ENCODE measurements at places on chromosomes 2 and 18.
A peak's percentile ranks its signal among the peaks of the same experiment; 100 is the strongest.

- DNase-seq: no peak
These were observed 241.6 kb downstream of the RPIA start for GRCh38 chr2:88933091-88933490.

DNA sequence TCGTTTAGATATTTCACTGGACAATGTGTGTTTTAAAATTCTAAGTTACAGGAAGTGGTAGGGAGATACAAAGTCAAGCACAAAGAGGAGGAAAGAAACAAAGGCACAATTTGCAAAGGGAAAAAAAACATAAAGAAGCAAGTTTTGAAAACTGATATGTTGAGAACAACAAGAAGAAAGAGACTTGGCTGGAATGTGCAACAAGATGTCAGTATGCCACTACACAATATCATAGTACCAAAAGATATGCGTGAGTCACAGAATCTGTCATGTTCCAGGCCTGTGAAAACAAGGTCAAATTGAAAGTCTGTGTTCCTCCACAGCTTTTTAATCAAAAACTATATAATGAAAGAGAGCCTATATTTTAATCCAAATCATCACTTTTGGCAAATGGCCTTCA, 12.0 kb downstream of the EXOC6B start:
- DNase-seq: no peak

GRCh38 chr2:216160786-216161185, 51.6 kb downstream of the XRCC5 start:
- DNase-seq: no peak

GRCh38 chr2:85534881-85535280, 4.1 kb upstream of the MAT2A start:
- no peak for DNase-seq

DNA sequence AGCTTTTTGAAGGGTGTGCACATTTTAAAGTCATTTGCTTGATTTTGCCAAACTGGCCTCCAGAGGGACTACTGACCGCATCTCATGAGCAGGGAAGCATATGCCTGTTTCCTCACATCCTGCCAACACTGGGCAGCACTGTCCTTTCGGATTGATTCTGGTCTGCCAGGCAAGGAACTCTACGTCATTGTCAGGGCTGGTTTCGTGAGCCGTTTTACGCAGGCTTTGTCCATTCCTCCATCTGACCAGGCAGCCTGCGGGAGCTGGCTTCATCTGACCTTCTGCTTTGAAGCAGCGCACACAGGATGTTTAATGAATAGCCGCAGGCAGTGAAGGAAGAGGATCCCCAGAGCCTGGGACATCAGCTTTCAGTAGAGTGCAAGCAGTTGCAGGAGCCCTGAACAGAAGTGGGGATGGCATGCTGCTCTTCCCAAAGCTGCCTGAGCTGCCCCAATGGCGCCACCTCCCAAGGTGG, 46.3 kb upstream of the SEMA4C start:
- no peak for DNase-seq

DNA sequence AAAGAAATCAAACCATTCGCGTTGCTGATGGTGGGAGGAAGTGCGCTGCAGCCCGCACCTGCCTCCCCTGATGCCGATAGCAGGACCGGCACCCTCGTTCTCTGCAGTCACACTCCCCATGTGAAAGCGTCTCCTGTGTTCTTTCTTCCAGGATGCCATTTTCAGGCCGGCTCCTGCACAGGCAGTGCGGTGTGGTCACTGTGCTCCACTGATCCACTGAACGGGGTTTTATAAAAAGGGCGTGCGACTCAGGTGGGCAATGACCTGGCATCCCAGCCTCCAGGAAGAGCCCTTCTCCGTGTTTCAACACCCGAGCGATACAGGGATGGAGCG, 88.3 kb upstream of the SNTG2 start:
- DNase-seq: no peak

GRCh38 chr2:176682278-176682677, 413.0 kb downstream of the MTX2 start:
- no peak for DNase-seq

DNA sequence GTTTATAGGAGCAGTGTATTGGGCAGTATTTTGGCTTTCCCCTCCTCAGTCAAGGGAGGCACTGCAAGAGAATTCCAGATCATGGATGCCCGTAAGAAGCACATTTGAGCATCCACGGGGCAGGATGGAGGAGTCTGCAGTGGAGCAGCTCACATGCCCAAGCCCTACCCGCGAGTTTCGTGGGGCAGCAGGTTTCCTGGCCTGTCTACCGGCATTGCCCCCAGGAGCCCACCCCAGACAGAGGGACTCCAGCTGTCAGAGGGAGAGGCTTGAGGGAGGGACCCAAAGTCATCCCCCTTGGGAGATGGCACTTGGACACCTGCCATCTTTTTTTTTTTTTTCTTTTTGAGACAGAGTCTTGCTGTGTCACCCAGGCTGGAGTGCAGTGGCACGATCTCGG, 31.3 kb downstream of the TMEM177 start:
- DNase-seq: no peak

- no peak for DNase-seq
These were observed 38.4 kb downstream of the PAX8 start for GRCh38 chr2:113240150-113240914.

DNA sequence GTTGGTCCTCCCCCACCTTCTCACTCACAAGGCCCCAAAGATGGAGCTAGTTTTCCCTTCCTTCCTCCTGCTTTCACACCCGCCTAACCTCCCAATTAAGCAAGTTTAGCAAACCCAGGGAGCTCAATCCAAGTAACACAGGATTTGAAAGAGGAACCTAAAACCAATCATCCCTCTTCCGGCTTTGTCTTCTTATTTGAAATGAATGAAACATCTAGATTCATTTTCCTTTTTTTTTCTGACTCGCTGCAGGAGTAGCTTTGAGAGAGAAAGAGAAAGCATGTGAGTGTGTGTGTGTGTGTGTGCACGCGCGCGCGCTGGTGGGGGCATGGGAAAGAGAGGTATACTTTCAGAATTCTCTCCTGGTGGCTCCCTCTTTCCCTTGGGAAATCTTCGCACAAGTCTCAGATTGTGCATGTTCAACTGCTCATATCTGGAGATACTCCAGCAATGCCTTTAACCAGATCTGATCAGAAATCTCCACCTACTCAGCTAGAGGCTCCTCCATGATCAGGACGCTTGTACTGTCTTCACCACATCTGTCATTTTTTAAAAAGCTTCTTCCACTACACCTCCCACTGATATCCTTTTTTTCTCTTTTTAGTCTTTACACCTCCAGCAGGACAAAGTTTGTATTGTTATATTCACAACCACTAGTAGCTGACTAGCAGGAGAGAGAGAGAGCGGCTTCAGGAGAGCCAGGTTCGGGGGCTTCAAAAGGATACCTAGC, 1.7 kb downstream of the SLC8A1 start:
- no peak for DNase-seq

DNA sequence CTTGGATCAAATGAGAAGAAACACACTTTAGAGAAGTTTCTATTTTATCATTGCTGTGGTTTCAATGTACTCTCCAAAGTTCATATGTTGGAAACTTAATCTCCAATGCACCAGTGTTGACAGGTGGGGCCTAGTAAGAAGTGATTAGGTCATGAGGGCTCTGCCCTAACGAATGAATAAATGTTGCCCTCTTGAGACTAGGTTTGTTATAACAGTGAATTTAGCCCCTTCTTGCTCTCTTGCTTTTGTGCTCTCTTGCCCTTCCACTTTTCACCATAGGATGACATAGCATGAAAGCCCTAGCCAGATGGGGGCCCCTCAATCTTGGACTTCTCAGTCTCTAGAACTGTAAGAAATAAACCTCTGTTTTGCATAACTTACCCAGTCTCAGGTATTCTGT, 664.8 kb downstream of the DCC start:
- no peak for DNase-seq

DNA sequence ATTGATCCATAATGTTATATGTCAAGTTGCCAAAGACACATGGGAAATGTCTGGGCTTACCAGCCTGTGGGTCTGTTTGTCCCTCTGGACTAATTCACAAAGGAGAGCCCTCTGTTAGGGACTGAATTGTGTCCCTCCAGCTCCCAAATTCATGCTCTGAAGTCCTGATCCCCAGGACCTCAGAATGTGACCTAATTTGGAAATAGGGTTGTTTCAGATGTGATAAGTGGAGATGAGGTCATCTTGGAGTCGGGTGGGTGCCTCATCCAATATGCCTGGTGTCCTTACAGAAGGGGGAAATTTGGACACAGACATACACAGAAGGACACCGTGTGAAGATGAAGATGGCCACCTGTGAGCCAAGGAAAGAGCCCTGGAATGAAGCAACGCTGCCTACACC, 41.4 kb upstream of the ROCK2 start:
- DNase-seq: no peak

DNA sequence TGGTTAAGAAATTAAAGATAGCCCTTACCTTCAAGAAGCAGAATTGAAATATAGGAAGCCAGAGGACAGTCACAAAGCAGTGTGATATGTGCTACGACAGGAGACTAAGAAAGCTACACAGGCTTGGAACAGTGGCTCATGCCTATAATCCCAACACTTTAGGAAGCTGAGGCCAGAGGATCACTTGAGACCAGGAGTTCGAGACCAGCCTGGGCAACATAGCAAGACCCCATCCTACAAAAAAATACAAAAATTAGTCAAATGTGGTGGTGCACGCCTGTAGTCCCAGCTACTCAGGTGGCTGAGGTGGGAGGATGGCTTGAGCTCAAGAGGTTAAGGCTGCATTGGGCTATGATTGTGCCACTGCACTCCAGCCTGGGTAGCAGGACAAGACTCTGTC, 21.9 kb downstream of the GALNT3 start:
- DNase-seq: no peak

GRCh38 chr2:188892636-188893035, 81.5 kb upstream of the COL3A1 start:
- no peak for DNase-seq

DNA sequence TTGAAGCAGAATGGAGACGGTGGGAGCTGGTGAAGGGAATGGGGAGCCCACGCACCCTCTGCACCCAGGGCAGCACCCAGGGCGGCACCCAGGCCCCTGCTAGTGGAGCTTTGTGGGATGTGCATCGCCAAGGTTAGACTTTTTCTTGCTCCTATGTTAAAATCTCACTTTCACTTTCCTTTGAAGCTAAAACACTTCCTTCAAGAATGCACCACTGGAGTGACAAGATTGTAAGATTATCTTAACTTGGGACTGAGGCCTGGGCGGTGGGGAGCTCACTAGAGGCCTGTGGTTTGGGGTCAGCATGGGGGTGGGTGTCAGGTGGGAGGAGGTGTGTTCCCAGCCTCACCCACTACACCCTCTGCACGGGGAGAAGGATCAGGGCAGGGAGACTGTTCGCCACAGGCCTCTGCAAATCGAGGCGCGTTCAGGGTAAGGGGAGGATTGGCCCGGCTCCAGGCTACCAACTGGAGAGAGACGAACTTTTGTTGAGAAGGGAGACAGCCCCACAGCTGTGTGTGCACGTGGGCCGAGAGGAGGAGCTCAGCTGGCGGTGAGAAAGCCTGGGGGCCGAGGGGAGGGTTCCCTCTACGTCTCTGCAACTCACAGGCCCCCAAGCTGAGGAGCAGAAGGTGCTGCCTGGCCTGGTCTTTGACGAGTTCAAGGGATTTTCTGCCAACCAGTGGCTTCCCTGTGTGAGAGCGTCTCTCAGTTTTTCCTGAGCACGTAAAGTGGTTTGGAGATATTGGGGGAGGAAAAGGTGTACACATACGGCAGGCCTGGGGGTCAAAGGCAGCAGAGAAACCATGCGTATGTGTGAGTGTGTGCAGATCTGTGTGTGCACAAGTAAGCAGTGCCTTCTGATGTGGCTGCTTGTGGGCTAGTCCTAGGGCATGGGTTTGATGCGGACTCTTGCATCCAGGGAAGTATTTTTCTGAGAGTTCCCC, 147.7 kb downstream of the KLHL29 start:
- DNase-seq: peak; percentile 34

DNA sequence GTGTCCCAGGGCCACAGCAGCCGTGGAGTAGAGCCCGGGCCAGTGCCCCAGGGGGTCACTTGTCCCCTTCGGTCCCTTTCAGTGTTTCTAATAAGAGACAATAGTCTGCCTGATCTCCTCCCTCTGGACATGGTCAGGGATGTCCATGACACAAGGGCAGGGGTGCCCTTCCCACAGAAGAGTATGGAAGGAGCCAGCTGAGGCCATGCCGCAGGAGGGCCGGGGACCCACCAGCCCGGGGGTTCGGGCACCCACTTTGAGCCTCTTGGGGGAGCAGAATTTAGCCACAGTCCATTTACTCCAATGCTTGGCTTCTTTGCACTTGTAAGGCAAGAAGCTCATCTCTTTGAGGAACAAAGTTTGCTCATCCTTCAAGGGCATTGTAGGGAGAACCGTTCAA, 88.7 kb upstream of the ATG16L1 start:
- no peak for DNase-seq

DNA sequence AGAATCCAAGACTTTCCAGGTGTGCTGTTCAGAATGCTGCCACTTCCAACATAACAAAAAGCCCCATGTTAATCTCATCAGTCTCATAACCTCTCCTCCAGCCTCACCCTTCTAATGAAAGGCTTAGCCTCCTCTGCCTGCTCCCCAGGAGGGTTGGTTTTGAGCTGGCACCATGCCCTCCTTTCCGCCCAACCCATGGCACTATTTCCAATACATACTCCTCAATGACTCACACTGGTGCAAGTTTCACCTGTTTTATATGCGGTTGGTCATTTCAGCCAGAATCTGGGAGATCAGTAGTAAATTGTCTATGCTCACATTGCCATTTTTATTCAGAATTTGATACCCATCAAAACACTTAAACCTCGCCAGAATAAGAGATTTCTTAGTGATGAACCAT, 157.6 kb upstream of the NRP2 start:
- DNase-seq: no peak

DNA sequence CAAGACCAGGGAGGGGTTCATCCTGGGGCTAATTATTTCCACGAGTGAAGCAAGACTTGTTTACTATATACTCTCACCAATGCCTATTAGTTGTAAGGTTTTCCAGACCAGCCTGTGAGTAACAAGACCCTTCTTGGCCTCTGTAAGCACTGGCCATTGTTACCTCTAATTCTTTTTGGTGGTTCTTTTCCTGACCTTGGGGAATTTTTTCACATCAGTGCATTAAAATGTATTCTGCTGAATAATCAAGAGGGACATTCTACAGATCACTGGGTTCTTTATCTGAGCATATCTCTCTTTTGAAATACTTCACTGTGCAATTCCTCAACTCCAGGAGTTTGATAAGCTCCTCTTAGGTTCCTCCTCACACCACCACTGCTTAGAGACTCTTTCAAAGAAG, 909.9 kb upstream of the ACVR2A start:
- DNase-seq: no peak

DNA sequence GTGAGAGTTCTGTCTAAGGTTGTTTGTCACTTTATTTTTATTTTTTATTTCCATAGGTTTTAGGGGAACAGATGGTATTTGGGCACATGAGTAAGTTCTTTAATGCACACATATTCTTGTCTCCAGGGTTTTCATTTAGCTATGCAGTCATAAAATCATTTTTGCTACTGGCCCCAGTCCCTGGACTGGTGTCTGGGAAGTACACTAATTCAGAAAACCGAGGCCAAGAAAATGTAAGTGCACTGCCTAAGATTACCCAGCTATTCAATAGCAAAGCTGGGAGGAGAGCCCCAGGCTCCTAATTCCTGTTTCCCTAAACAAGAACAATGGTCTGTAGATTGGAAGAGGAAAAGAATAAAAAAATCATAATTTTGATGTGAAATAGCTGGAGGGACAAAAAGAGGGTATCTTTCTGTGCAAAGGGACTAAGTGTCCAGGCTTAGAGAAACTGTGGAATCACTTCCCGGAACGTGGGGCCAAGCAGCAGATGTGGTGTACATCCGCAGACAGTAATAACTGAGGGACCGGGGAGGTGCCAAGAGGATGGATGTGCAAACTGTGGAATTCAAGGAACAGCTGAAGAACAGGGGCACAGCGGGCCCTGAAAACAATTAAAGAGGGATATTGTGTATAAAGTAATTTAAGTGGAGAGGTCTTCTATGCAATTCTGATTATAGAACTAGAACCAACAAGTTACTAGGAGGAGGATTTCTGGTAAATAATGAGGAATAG, 236.3 kb downstream of the ACKR3 start:
- no peak for DNase-seq

All from activated T-helper 2 cell treated with anti-CD3 and anti-CD28 coated beads, Interferon-gamma antibody, Interleukin-2, Interleukin-4, amounts not matched to agents 10 μg/mL and 5 μg/mL and 100 μg/mL, durations not matched to agents 14 hours and 24 hours and 36 hours (primary cell).